Smooth muscle cell of the pulmonary artery (primary cell): ENCODE measurements at places on chromosomes 1 and 21. TPM values are rescaled to one million over a fixed set of nuclear protein-coding genes. Genes with fewer than 3 reads are reported as not detected.

Gene MTARC2
- total RNA-seq, result 5.3 and 10.5 TPM in 2 replicates

Gene LELP1
- total RNA-seq, result not detected in 2 replicates

Gene NTRK1
- 0.03 and 0.07 TPM in 2 replicates for total RNA-seq

Gene PTGS2
- 59.8 and 148 TPM in 2 replicates for total RNA-seq

Gene COG2
- 16.9 TPM in 2 replicates for total RNA-seq

Gene GPR3
- total RNA-seq, result 0.20 and 0.50 TPM in 2 replicates

Gene OR2T35
- not detected in 2 replicates for total RNA-seq

Gene ILDR2
- total RNA-seq, result 0.13 TPM in 1 of 2 replicates, not detected in the other

Gene PLPPR5
- total RNA-seq, result not detected in 2 replicates

Gene HLX
- total RNA-seq, result 4.9 and 10.6 TPM in 2 replicates

Gene ARMH1
- 0.91 and 1.3 TPM in 2 replicates for total RNA-seq

Gene DFFB
- total RNA-seq, result 6.3 and 7.5 TPM in 2 replicates

Gene RHBDL2
- total RNA-seq, result 0.46 and 0.91 TPM in 2 replicates

Gene OLFML3
- 24.8 and 36.4 TPM in 2 replicates for total RNA-seq

Gene OLFM3
- total RNA-seq, result not detected in 2 replicates

Gene PDPN
- total RNA-seq, result 1.1 and 17.3 TPM in 2 replicates

Gene OR2T29
- total RNA-seq, result not detected in 2 replicates

Gene C1orf74
- total RNA-seq, result 2.4 and 2.6 TPM in 2 replicates

Gene RORC
- total RNA-seq, result 0.03 TPM in 1 of 2 replicates, not detected in the other
